ENCODE measurements at places on chromosomes 6 and 20. TPM values are rescaled to one million over a fixed set of nuclear protein-coding genes. Genes with fewer than 3 reads are reported as not detected.

GRCh38 chr6:1335367-1336037 is 23.6 kb downstream of the FOXQ1 start:
- DNase-seq: peak; percentile 68

DNA sequence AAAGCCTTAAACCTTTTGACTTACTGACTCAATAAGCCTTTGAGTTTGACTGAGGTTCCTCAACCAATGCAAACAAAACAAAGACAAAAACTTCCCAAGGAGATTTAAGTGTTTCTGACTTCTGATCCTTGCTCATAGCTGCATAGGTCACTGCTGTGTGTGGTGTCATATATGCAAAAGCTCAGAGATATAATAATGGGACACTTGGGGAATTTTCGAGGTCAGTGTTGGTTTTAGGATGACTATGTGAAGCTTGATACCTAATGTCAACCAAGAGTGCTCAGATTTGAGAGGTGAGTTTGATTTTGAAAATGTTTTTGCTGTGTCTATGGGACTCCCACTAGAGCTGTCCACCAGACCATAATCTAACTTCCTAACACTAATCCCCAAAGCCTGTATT is 26.2 kb downstream of the ZKSCAN8 start:
- no peak for DNase-seq

DNA sequence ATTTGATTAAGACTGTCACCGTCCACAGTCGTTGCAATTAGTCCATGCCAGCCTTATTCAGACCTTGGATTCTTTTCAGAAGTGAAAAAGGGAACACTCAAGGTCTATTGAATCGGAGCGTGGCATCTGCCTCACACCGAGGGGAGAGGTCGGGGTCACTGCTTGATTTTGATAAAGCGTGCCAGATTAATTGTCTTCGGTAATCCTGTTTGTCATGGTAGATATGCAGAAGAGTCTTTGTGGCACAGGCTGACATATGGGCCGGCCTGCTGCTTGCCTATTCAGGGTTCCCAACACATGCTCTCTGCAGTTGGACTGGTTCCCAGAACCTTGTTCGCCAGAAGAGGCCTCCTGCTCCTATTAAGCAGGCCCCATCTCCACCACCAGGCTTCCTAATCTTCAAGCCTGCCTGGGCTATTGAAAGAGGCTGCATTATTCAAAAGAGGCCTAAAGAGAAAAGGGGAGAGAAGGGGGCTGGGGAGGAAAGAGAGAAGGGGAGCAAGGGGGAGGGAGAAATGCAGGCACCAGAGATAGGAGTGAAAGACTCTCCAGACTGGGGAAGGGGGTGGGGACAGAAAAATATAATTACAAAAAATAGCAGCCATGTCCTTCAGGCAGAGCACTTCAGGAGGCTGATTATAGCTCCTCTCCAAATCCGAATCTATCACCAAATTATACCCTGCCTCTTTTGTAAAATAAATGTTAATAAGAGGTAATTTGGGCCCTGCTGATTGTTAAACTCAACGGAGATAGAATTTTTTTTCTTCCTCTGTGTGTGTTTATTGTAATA is 611.3 kb downstream of the HDGFL1 start:
- peak; percentile 10 for DNase-seq

RAET1E gene
- total RNA-seq: 0.61 TPM

GRCh38 chr6:81799323-81799722 is 46.8 kb upstream of the TENT5A start:
- DNase-seq: no peak

GRCh38 chr6:148343047-148343782 is 577 bp downstream of the SASH1 start:
- DNase-seq: no peak

DNA sequence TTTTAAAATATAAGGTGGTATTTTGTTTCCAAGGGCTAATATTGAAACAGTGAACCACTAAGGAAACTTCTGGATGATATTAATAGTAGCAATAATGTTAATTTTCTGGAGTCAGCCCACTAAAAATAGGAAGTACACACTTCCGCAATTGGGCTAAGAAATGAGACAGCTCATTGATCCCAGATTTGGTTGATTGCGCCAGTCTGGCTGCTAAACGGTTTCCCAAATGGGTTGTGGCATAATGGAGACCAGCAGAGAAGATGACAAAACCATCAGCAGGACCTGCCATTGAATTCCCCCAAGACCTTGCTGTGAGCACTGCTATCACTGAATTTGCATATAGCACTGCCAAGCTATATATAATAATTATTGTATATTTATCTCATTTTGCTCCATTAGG is 71.2 kb upstream of the SGK1 start:
- no peak for DNase-seq

DNA sequence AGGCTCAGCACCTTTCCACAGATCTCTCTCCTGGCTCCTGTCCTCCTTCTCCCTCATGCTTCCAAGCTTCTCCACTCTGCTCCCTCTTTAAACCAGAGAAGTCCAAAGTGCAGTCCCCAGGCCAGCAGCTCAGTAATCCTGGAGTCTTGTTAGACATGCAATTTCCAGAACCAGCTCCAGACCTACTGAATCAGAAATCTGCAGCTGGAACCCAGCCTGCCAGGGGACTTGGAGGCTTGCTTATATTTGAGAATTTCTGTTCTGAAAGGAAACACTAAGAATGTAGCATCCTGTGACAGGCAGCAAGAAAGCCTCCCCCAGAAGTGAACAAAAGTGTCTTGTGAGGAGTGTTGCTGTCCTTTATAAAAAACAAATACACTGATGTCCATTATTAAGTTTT is 438.1 kb downstream of the BCKDHB start:
- DNase-seq: no peak

- DNase-seq: peak; percentile 82
Measured at GRCh38 chr6:27312146-27312949, at the start of gene POM121L2. POM121L2 (minus strand) TSS chr6:27312273; CDS start chr6:27312170, 103 bp downstream.

COL9A3 gene
- 2.3 TPM for total RNA-seq

GRCh38 chr6:16419636-16420336 is 181.4 kb downstream of the GMPR start:
- DNase-seq: no peak

DNA sequence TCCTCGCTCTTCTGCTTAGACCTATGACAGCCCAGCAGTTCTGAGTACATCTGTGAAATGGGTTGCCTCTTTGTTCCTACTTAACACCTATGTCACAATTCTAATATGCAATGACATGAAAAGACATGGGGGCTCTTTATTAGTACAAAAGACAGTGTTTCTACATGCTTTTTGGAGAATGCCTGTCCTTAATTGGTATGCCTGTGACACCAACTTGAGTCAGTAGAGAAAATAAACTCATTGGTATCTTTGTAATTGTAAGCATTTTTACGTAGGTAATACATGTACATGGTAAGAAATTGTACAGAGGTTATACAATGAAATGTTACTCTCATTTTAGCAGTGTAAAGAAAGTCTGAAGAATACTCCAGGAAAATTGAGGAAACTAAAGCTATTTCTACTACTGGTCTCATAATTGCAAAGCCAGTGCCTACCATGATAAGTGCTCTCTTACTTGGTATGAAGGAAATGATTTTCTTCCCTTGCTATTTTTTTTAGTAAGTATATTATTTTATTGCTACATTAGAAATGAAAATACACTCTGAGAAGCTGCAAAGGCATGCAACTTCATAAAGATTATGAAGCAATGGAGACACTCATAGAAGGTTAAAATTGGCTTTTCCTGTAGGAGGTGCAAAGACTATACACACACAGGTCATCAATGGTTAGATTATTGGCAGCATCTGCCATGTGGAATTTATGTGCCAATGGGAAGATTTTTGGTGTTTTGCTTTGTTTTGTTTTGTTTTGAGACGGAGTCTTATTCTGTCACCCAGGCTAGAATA is 4.9 kb upstream of the EEF1A1 start:
- no peak for DNase-seq

DNA sequence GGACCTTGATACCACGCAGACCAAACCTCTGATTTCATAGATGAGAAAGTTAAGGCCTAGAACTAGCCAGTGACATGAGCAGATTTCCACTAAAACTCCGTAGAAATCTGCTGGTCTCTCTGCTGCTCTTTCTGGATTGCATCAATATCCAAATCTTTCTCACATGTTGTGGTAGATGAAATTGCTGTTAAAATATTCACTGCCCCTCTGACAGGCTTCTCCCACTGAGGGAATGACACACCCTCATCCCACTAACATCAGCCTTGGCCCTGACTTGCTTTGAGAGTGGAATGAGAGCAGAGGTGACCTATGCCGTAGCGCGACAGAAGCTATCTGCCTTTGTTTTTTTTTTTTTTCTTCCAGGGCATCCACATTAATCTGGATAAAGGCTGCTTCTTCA is 20.4 kb upstream of the EXOC2 start:
- no peak for DNase-seq

DNA sequence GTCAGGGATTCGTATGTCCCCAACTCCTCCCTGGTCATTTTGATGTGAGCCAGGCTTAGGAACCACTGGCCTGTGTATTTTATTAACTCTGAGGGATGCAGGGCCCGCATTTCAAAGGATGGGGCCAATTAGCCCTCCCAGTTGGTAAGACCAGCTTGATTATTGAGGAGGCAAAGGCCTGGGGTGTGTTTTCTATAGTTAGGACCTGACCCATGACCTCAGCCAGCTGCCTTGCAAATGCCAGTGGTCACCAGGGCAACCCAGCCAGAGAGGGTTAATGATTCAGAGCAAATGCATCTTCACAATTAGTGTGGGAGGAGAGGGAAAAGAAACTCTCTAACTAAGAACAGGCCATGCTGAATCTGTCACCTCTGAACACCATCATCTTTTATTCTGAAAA is 835.4 kb downstream of the MAFB start:
- DNase-seq: no peak

DNA sequence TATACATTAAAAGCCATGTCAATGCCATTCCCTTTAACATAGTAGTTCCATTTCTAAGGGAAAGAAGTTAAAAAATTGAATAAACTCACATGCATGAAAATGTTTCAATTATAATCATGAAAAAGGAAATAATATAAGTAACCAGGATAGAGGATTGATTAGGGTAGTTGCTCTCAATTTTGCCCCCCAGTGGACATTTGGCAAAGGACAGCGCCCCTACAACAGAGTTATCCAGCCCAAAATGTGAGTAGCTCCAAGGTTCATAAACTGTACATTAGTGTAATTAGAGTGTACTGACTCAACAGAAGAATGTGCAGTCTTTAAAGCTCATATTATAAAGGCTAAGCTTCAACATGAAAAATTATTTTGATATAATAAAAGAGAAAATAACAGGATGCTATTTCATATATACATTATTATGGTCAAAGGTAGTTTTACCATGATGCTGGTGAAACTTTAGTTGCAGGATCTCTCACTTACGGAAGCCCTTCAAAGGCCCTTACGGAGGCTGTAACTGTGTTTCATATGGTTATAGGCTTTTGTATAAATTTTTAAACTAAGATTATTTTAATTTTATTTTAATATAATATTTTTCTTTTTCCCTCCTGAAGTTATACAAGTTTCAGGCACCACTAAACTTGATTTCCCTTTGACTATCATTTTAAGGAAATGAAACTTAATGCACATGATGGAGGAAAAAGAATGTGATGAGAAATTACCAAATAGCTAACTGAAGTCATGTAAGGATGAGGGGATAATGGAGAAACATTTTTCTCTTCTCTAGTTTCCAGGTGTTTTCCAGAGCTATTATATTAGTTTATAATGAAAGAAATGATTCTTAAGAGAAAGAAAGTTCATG is 403.6 kb downstream of the PLCB1 start:
- no peak for DNase-seq

NMBR gene
- not detected for total RNA-seq

Measured in left colon (tissue), 2 donors.